ENCODE measurements at places on chromosomes 5 and 9. TPM values are rescaled to one million over a fixed set of nuclear protein-coding genes. Genes with fewer than 3 reads are reported as not detected.

The GFPT2 gene
- total RNA-seq: 0.13 TPM

The FBXL7 gene
- not detected for total RNA-seq

The C9 gene
- total RNA-seq: not detected

GRCh38 chr5:52708463-52708862 is 79.3 kb upstream of the ITGA1 start:
- no peak overlapping the region for H3K4me3 ChIP-seq
- H3K4me1 ChIP-seq: peaks cover 84% of the 10 kb centered on the region
- H3K36me3 ChIP-seq: peaks cover 17% of the 10 kb centered on the region
- no peak overlapping the region for H3K27ac ChIP-seq
- H3K27me3 ChIP-seq: no peaks in the 10 kb centered on the region

DNA sequence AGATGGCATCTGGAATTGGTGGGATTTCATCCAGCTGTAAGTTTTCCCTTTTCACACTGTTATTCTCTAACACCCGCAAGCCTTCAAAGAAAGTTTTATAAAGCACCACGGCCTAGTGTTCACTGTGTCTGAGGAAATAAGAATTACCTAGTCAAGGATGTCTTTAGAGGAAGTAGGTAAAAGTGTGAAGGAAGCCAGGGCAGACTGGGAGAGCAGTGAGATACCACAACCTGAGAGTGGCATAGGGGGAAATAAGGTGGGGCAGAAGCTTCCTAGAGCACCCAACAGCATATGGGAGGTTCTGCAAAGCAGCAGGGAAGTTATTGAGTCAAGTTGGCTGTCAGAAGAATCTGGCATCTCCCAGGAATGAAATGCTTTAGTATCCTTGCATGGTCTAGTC is 241.2 kb downstream of the CETN3 start:
- no peak for DNase-seq
- H3K36me3 ChIP-seq: no peaks in the 10 kb centered on the region
- no peaks in the 10 kb centered on the region for H3K4me1 ChIP-seq
- no peak overlapping the region for H3K4me3 ChIP-seq
- no peak overlapping the region for H3K27ac ChIP-seq

- no peak overlapping the region for H3K4me3 ChIP-seq
- H3K36me3 ChIP-seq: peaks cover 7% of the 10 kb centered on the region
- no peak for DNase-seq
Measured at GRCh38 chr9:37105234-37105633, 15.1 kb upstream of the ZCCHC7 start.

- DNase-seq: no peak
- no peak overlapping the region for H3K27ac ChIP-seq
- no peak overlapping the region for H3K4me3 ChIP-seq
- H3K27me3 ChIP-seq: no peaks in the 10 kb centered on the region
- H3K36me3 ChIP-seq: no peaks in the 10 kb centered on the region
Measured at GRCh38 chr9:86573886-86574285, 219.7 kb upstream of the TUT7 start.

GRCh38 chr9:95211028-95211427 is 106.5 kb downstream of the FANCC start:
- H3K27me3 ChIP-seq: no peaks in the 10 kb centered on the region
- no peak overlapping the region for H3K4me3 ChIP-seq
- DNase-seq: no peak
- H3K36me3 ChIP-seq: no peaks in the 10 kb centered on the region

GRCh38 chr5:164742025-164742424 is 1236.6 kb downstream of the MAT2B start:
- DNase-seq: no peak
- H3K27me3 ChIP-seq: no peaks in the 10 kb centered on the region
- no peaks in the 10 kb centered on the region for H3K36me3 ChIP-seq
- no peak overlapping the region for H3K27ac ChIP-seq
